AG04450 (cell line): ENCODE measurements at places on chromosomes 16 and 17. TPM values are rescaled to one million over a fixed set of nuclear protein-coding genes. Genes with fewer than 3 reads are reported as not detected.
A peak's percentile ranks its signal among the peaks of the same experiment; 100 is the strongest.

Gene SLFN14
- not detected in 2 replicates for polyA plus RNA-seq

DNA sequence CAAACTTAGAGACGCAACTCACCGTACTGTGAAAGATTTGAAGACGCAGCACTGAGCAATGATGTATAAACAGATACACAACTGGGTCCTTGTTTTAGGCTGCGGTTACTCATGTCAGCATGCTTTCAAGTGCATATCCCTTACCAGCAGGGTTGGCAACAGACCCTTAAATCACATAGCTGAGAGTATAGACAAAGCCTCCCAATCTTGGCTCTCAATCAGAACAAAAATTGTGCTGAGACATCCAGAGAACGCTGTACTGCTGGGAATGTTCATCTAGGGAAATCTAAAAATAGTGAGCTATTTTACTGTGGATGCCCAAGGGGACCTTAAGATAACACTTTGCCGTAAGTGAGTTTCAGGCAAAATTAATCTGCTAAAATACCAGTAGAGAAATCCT, 84.4 kb upstream of the NUDT7 start:
- no peak for DNase-seq

GRCh38 chr17:47937941-47938340, 3.4 kb upstream of the PNPO start:
- no peak for DNase-seq

GRCh38 chr16:25148568-25149215, 37.1 kb downstream of the LCMT1 start:
- no peak for DNase-seq

DNA sequence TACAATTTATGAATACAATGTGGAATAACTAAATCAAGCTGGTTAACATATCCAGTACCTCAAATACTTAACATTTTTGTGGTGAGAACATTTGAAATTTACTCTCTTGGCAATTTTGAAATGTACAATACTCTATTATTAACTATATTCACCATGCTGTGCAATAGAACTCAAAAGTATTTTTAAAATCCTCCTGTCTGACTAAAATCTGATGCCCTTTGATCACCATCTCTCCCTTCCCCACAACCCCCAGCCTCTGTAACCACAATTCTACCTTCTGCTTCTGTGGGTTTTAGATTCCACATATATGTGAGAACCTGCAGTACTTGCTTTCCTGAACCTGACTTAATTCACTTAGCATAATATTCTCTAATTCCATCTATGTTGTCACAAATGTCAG, 71.6 kb upstream of the ALOX12 start:
- no peak for DNase-seq

GRCh38 chr16:85970016-85970733, 71.2 kb downstream of the IRF8 start:
- no peak for DNase-seq

- DNase-seq, result no peak
These were observed 16.7 kb downstream of the RFFL start for GRCh38 chr17:35046740-35047283.

DNA sequence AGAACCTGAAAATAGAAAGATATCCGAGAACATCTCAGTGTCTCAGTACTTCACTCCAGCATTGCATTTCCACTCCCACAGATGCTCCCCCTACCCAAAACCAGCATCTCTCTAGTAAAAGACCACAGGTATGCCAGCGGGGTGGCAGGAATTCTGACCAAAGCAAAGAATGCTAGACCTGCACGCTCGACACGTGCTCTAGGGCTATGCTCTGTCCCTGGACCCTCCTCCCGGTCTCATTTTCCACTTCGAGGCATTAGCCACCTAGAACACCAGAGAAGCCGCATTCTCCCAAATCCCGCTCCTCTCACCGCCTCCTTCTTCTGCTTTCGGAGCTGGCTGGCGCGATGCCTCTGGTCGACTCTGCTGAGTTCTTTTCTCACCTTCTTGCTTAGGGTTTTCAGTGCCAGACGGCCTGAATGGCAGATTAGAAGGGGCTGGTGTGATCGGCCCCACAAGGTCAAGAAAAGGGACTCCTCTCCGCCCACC, 487 bp downstream of the TSR1 start:
- no peak for DNase-seq

Gene ZNF174
- polyA plus RNA-seq, result 10.7 and 10.9 TPM in 2 replicates

DNA sequence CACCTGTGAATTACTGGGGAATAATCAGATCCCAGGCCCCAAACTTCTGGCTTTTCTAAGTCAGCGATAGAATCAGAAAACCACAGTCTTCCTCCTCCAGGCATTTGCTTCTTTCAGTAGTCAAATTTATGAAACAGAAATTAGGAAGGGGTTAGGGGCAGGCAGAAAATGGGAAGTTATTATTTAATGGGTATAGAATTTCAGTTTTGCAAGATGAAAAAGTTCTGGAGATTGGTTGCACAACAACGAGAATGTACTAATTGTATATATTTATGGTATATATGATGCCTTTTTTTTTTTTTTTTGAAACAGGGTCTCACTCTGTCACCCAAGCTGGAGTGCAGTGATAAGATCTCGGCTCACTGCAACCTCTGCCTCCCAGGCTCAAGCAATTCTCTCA, 23.5 kb downstream of the ORC6 start:
- no peak for DNase-seq

Gene KRTAP1-1
- polyA plus RNA-seq, result 0.19 and 0.27 TPM in 2 replicates

DNA sequence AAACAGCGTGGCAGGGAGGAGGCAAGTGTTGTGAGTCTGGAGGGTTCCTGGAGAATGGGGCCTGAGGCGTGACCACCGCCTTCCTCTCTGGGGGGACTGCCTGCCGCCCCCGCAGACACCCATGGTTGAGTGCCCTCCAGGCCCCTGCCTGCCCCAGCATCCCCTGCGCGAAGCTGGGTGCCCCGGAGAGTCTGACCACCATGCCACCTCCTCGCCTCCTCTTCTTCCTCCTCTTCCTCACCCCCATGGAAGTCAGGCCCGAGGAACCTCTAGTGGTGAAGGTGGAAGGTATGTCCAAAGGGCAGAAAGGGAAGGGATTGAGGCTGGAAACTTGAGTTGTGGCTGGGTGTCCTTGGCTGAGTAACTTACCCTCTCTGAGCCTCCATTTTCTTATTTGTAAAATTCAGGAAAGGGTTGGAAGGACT, at the start of gene CD19:
TSS of gene CD19 (plus strand) at position 171 of the 425 bp plus-strand sequence. CDS start at position 201, 30 bp downstream.
- DNase-seq, result no peak

Gene PDIA2
- 0.42 and 0.45 TPM in 2 replicates for polyA plus RNA-seq

- peak; percentile 51 for DNase-seq
These were observed 1.4 kb upstream of the SSH2 start for GRCh38 chr17:29931231-29931932.

Gene SHMT1
- 4.0 and 4.3 TPM in 2 replicates for polyA plus RNA-seq

DNA sequence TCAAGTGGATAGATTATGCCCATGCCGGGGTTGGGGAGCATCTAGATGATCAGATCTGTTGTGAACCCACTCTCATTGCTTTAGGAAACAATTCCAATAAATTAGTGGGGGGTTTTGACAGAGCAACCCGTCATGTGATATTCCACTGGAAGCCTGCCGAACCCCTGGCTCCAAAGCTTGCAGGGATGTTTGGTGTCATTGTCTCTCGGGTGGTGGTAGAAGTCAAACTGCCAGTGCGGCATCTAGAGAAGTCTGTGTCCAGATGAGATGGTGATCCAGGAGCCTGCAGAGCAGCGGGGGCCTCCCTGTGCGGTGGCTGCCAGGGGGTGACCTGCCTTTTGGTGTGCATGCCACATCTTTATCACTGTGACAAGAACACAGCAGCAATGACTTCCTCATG, 91.7 kb downstream of the SHISA6 start:
- no peak for DNase-seq

DNA sequence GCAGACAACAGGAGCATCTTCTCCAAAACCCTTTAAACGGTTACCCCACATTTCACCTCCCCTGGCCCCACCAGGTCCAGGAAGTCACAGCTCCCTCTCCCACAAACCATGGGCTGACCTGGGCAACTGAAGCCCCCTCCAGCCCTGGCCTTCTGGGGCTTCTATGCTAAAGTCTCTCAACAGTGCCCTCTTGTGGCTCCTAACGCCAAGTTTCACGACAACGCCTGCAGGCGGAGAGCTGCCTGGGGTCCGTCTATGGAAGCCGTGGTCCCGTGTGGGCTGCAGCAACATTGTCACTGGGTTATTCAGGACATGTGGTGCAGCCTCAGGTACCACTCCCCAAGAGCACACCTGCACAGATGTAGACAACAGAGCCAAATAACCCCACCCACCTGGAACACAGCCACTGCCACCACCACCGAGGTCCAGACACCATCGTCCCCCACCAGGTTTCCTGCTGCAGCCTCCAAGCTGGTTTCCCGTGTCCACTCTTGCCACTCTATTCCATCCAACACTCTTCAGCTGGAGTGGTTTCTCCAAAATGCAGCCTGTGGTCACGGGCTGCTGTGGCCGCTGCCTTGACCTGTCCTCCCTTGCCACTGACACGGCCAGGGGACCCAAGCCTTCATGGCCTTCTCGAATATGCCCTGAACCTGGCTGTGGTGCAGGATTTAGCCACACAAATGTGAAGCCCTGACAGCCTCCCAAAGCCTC, 19.1 kb downstream of the C16orf95 start:
- DNase-seq, result no peak

Gene LLGL2
- 0.19 and 0.24 TPM in 2 replicates for polyA plus RNA-seq

DNA sequence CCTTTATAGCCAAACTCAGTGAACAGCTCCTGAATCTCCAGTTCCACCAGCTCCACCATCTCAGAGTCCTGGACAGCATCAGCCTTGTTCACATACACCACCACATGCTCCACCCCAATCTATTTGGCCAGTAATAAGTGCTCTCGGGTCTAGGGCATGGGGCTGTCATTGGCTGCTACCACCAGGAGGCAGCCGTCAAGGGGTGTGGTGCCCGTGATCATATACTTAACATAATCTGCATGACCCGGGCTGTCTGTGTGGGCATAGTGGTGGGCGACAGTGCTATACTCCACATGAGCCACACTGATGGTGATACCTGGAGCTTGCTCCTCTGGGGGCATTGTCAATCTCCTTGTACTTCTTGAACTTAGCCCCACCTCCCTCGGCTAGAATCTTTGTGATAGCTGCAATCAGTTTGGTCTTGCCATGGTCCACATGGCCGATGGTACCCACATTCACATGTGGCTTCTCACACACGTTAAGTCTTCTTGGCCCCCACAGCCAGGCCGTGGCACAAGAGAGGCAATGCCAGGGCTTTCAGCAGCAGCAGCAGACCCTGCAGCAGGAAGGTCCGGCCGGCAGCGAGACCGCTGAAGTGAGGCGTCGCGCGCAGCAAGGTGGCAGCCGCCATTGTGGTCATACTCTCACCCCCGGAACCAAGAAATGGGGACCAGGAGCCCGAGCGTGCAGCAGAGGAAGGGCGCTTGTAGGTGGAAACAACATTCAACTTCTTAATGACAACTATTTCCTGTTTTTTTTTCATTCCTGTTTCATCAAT, 210.3 kb upstream of the WSB1 start:
- no peak for DNase-seq

DNA sequence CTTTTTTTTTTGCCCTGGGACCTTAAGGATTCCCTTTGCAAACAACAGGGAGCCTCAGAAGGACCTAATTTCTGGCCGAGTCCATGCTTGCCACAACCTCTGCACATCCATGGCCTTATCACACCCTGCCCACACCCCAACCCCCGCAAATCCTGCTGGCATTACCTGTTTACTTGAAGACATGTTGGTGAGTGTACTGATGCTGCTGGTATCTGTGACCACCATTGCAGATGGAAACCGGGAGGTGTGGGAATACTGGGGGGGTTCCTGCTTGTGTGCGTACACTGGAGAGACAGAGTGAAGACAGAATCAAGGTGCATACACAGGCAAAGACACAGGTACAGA, 46.0 kb downstream of the HNF1B start:
- no peak for DNase-seq

DNA sequence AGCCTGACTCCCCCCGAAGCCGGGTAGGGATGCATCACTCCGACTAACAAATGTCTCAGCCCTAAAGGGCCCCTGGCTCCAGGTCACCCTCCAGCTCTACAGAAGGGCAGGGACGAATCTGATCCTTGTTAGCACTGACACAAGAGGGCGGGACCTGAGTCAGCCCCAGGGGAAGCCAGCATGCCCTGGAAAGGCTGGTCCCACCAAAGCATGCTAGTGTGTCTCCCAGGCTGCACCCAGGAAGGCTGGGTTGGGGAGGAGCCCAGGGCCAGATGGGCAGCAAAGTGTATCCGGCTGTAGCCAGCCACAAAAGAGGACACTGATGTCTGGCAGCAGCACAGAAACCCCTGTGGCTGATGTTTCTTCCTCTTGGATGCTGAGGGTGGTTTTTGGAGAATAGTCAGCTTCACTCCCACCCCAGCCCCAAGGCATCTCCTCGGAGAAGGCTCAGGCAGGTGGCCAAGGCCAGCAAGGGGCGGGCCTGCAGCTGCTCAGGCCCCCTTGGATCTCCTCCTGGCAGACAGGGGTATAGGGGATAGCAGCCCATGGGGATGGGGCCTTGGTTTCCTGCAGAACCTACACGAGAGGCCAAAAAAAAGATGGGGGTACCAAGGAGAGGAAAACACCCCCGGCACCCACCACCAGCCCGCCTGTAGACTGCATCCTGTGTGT, 11.0 kb downstream of the NATD1 start:
- no peak for DNase-seq

Gene ABCA9
- polyA plus RNA-seq, result 0.10 and 0.12 TPM in 2 replicates

- DNase-seq, result no peak
These were observed 144.8 kb upstream of the CCL2 start for GRCh38 chr17:34110315-34110714.

GRCh38 chr17:76122431-76123190, 18.4 kb downstream of the FOXJ1 start:
- no peak for DNase-seq

GRCh38 chr16:83588070-83588469, 219.7 kb upstream of the HSBP1 start:
- no peak for DNase-seq

Gene NTN3
- 0.31 and 0.38 TPM in 2 replicates for polyA plus RNA-seq

Gene BAHCC1
- polyA plus RNA-seq, result 1.3 and 2.5 TPM in 2 replicates

GRCh38 chr17:21268596-21269188, 15.5 kb upstream of the NATD1 start:
- no peak for DNase-seq

- DNase-seq, result no peak
These were observed 39.2 kb upstream of the PMFBP1 start for GRCh38 chr16:72211110-72211509.

Gene ADCY9
- polyA plus RNA-seq, result 16.0 and 16.1 TPM in 2 replicates

DNA sequence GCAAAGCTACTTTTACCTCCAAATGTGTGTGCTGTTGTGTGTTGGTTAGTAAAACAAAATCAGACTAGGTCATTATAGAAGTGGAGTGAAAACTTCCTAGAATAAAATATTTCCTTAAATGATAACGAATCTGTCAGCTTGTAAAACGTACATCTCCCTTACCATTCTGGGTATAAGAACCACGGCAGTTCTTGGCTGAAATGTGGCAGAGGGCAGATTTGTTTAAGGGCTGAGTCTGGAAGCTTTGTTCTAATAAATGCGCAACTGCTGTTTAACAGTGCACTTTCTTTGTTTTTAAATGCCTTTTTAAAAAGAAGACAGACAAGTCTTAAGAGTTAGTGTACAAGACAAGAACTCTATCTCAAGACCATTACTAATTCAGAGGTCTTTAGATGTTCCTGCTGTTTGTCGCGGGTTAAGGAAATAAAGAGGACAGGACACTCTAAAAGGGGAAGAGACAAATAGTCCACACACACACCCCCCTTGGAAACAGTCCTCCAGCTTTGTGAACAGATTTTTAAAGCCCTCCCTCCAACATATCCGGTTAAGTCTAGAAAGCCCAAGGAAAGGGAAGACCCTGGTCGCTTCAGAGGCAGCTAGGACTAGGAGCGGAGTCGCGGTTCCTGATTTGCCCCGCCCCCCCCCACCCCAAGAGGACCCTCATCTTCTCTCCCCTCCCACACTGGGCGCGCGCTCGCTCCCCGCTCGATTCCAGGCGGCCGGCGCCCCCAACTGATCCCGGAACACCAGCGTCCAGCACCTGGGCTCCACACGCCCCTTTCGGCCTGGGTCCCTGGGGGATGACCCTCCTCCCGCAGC, 658 bp downstream of the SYNRG start:
- DNase-seq, result no peak

Gene PERCC1
- polyA plus RNA-seq, result not detected in 2 replicates

GRCh38 chr17:36184023-36184765, 7.8 kb upstream of the TBC1D3B start:
- DNase-seq, result no peak
